ENCODE measurements at places on chromosomes 1 and 21.

DNA sequence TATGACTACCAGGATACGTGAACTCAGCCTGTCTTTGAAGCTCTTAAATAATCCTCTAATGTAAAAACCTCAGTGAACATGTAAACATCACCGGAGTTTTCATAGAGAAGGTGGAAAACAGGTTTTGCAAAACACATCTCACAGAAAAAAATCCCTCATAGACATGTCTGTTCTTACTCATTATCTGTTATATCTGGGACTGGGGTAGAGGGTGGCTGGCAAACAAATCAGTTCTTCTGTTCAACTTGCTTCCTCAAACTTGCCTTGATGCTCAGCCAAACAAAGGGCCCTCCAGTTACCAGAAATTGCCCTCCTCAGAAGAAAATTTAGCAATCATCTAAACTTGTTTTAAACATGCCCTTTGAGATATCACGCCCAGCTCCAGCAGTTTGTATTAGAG is 66.1 kb upstream of the CXADR start:
- no peak for DNase-seq

GRCh38 chr1:167629681-167630567 is at the start of gene RCSD1:
TSS of gene RCSD1 (plus strand) at chr1:167630232. CDS start at chr1:167630424, 192 bp downstream.
- peak; percentile 46 for DNase-seq

GRCh38 chr21:39079617-39080016 is 103.6 kb downstream of the PSMG1 start:
- DNase-seq = no peak

DNA sequence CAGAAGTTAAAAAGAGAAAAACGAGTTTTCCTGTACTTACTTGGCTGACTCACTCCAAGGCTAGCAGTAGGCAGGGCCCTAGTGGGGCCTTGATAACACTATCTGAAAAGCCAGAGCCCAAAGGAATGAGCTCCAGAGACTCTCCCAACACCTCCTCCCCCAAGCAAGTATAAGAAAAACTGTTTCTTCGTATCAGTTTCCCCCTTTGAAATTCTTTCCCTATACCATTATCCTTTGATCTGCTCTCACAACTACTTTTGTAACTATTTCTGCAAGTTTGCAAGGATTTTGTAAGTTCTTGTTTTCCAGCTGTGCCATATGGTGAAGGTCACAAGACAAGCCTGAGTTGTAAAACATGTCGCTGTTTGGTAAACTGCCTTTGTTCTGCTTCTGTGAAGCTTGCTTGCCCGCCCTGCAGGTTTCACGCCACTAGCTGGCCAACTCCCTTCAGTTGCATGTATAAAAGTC is 36.5 kb upstream of the KCNJ15 start:
- DNase-seq = no peak

- no peak for DNase-seq
Measured at GRCh38 chr1:188137221-188137620, 1308.5 kb downstream of the PLA2G4A start.

- DNase-seq = no peak
Measured at GRCh38 chr21:44989537-44989886, 49.7 kb downstream of the SLX9 start.

DNA sequence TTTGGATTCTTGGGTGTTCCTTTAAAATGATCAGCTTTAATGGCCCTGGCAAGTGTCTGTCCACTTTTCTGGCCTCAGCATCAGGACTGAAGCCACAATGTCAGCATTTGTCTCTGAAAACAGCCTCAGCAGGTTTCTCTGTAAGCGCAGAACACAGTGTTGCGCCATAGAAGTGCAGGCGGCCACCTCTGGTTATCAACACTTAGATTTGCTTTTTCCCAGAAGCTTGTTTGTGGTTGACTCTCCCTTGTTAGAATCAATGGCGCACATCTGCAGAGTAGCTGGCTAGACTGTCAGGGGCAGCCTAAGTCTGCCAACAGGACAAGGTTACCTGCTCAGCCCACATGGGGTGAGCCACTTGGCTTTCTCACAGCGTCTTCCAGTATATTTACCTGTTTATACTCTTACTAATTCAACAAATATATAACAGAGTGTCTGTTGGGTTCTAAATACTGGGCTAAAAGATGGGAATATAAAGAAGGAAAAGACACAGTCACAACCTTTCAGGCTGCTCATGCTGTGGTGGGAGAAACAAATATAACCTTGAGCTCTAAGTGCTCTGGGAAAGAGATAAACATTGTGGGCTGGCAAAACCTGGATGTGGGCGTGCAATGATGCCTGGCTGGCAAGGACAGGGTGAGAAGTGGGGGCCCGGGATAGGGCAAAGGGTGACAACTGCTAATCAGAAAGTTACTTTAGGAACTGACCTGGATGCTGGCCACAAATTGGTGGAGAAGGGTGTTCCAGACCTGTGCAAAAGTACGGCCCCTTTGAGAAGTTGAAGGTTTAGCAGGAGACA is 149.3 kb upstream of the KIAA0040 start:
- no peak for DNase-seq

DNA sequence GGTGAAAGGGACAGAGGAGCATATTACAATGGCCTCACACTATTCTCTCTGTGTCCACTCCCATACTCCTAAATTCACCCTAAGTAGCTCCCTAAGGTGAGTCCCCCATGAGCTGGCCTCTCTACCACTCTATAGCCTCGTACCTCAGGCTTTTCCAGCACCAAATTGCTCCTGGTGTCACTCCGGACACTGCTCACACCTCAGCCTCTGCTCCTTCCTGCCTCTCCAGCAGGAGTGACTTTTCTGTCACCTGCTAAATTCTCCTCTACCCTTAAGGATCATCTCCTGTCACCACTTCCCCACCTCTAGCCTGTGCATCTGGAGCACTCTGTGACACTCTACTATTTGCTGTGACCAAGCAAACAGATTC is 65.8 kb upstream of the CAMK1G start:
- no peak for DNase-seq

- DNase-seq = no peak
Measured at GRCh38 chr1:246856371-246856770, 75.4 kb downstream of the AHCTF1 start.

DNA sequence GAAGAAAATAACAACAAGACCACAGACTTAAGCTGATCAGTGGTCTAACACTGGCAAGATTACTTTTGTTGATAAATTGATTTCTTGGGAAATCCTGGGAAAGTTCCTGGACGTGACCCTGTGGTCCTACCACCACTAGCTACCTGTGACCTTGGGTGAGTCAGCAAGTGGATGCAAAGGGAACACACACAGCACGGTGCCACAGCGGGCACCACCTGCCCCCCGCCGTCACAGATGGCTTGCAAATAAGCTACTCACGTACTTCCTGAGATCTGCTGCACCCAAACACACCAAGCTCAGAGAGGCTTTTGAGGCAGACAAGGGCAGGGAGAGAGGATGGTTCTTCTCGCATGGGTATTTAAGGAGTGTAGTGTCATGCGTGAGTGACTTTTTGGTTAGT is 12.7 kb downstream of the CFAP298 start:
- DNase-seq = no peak

GRCh38 chr1:32350785-32351398 is 11.4 kb downstream of the FAM229A start:
- peak; percentile 54 for DNase-seq

GRCh38 chr1:150764617-150765101 is 919 bp downstream of the CTSS start:
- DNase-seq = no peak

GRCh38 chr1:247370786-247371732 is 39.4 kb upstream of the ZNF496 start:
- no peak for DNase-seq

- DNase-seq = no peak
Measured at GRCh38 chr1:51555866-51556619, 37.0 kb upstream of the EPS15 start.

DNA sequence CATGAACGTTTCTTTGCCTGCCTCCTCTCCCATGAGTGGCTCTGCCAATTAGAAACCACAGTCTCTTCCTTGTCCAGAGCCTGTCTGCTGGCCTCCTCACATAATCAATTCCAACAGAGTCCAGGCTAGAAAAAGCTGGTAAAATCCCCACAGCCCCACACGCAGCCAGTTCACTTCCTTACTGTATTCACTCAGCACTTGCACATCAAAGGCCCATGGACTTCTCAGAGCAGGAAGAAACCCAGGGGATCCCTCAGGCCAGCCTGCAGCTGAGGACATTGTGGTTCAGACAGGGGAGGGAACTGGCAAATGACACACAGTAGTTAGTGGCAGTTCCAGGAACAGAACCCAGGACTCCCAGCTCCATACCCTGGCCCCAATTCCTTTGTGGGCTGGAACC is 171.6 kb upstream of the EDN2 start:
- no peak for DNase-seq

DNA sequence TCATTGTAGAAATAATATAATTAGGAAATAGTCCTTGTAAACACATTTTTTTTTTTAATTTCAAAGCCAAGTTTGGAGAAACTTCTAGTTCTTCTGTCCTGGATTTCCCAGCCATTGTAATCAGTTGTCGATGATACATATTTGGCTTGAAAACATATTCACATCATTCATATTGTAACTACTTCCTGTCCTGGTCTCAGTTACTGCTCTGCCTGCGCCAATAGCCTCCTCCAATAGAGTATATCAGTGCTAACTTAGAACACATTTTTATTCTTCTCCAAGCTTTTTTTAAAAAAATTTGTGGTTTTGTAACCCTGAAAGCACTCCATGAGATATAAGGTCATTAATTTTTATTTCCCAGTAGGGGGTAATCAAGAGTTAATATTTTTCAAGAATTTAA is 46.1 kb upstream of the FMO2 start:
- DNase-seq = no peak

GRCh38 chr21:16040601-16041000 is 310.8 kb downstream of the USP25 start:
- DNase-seq = no peak

- DNase-seq = no peak
Measured at GRCh38 chr1:65247419-65248359, 61.7 kb upstream of the DNAJC6 start.

- DNase-seq = no peak
Measured at GRCh38 chr1:67420835-67421492, 9.2 kb downstream of the SERBP1 start.

GRCh38 chr1:57164584-57164983 is 198.8 kb upstream of the C8B start:
- DNase-seq = no peak

DNA sequence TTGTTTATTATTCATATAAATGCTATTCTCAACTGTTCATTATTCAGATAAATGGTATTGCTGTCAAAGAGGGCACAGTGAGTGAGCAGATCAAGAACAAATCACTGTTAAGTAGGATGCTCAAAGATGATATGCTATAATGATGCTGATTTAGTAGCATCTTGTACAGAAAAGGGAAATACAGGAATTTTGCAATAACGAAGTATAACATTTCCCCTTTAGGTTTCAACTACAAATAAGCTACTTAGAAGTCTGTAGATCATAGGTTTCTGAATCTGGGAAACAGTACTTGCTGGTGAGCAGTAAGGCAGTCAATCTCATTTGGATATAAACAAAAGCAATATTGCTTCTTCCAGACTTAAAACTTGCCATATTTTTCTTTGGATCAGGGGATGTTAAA is 27.3 kb upstream of the RCOR3 start:
- no peak for DNase-seq

GRCh38 chr1:47751193-47751592 is 246.0 kb downstream of the TRABD2B start:
- no peak for DNase-seq

- DNase-seq = no peak
Measured at GRCh38 chr1:50841791-50842387, 118.2 kb downstream of the FAF1 start.

DNA sequence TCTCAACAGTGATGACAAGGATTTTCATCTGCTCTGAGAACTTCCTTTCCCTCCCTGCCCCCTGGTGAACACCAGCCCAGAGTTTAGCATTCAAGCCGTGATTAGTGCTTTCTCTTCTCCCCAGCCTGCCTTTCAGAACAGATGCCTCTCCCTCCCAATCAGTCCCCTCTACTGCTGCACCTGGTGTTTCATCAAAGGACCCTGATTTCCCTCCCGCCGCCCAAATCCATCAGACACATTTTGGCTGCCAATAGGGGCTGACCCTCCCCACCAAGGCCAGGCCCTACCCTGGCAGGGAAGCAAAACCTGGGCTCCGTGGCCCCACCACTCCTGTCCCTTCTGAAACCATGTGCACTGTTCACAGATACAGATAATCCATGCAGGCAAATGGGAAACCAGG is 34.0 kb upstream of the KLHDC7A start:
- no peak for DNase-seq

GRCh38 chr1:47328992-47329391 is 4.6 kb upstream of the CMPK1 start:
- DNase-seq = no peak

GRCh38 chr1:956636-957035 is 2.4 kb downstream of the NOC2L start:
- no peak for DNase-seq

DNA sequence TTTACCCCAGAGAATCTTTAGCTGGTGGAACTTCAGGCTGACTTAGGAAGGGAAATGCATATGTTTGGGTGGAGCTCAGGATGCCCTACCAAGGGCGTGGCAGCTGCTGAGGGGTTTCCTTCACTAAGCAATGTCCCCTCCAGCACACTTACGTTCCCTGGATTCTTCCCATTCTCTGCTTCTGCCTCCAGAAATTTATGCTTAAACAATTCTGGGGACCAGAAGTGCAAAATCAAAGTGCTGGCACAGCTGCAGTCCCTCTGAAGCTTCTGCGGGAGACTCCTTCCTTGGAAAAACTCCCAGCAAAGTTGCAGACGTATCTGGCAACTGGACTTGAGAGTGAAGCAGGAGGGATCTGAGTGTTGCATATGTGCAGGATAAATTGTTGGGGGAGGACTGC is 402.8 kb downstream of the PCP4 start:
- no peak for DNase-seq

DNA sequence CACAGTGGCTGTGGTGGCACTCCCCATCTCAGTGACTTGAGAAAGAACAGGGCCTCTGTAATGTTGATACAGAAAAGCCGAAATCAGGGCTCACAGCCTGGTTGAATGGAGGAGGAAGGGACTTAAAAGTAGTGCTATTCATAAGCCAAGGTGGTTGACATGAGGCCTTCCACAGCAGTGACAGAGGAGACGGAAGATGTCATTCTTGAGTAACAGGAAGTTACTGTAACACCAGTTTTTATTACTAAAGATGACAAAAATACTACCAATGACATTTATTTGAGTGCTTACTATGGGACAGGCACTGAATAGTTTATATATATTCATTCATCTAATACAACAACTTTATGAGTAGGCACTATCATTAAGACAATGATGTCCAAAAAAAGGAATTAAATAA is 52.8 kb upstream of the GNG12 start:
- DNase-seq = no peak

All from stimulated activated CD8-positive, alpha-beta memory T cell treated with anti-CD3 and anti-CD28 coated beads, Interleukin-7, amount 100 ng/mL, for 48 hours (primary cell).